Endodermal cell (in vitro differentiated cells): ENCODE measurements at places on chromosomes 11 and 22.
A peak's percentile ranks its signal among the peaks of the same experiment; 100 is the strongest.

- no peak for DNase-seq
Observed at GRCh38 chr11:88861618-88862017, 204.2 kb downstream of the GRM5 start.

- DNase-seq: no peak
Observed at GRCh38 chr11:29447821-29448220, 569.0 kb downstream of the KCNA4 start.

DNA sequence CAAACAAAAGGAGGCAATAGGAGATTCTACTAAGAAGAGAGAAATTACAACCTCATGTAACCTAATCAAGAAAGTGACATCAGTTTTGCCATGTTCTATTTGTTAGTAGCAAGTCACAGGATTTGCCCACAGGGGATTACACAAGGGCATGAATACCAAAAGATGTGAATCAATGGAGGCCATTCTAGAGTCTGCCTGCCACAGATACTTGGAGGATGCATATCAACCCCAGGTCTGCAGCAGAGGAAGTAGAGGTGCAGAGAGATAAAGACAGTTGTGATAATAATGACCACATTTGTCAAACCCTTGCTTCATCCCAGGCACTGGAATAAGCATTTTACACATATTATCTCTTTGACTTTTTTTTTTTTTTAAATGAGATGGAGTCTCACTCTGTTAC lies 2.4 kb upstream of the ASCC2 start:
- no peak for DNase-seq

- no peak for DNase-seq
Observed at GRCh38 chr22:20519558-20519957, 12.1 kb downstream of the MED15 start.

- peak; percentile 75 for DNase-seq
Observed at GRCh38 chr22:20459152-20459542, 21.5 kb upstream of the SCARF2 start.

GRCh38 chr11:80849253-80849652 lies 1408.4 kb upstream of the TENM4 start:
- no peak for DNase-seq

DNA sequence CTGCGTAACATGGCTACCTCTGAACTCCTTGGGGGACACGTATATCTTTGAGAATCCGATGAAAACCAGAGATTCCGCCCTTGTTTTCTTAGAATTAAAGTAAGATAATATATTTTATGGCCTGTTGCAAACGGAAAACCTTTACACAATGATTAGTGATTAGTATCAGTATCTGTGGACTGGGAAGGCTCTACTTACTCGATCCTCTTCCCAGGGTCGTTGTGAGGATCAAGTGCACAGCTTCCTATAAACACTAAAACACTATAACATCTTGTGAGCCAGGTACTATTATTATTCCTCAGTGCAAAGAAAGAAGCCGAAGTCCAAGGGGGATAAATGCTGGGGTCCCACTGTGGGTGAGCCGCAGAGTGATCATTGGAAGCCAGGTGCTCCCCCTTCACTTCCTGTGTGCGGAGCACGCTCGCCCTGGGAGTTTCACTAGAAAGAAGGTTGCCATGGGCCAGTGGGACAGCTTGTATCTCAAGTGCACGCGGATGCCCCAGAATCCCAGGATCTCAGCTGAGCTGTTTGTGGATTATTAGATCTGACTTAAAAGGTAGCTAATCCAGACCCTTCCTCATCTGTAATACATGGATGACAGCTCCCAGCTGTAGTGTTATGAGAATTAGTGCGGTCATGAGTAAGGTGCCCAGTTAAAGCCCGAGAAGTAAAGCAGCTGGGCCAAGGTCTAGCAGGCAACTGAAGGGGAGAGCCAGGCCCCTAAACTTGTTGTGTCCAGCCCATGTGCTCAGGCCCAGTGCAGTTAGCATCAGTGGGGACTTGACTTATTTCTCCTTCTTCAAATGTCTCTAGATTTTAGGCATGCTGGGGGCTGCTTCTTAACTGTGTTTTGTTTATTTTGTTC lies 839 bp downstream of the CBY1 start:
- peak; percentile 70 for DNase-seq

GRCh38 chr11:22244986-22245592 lies 52.2 kb downstream of the ANO5 start:
- peak; percentile 78 for DNase-seq

- no peak for DNase-seq
Observed at GRCh38 chr11:44518968-44519550, 46.4 kb upstream of the CD82 start.

DNA sequence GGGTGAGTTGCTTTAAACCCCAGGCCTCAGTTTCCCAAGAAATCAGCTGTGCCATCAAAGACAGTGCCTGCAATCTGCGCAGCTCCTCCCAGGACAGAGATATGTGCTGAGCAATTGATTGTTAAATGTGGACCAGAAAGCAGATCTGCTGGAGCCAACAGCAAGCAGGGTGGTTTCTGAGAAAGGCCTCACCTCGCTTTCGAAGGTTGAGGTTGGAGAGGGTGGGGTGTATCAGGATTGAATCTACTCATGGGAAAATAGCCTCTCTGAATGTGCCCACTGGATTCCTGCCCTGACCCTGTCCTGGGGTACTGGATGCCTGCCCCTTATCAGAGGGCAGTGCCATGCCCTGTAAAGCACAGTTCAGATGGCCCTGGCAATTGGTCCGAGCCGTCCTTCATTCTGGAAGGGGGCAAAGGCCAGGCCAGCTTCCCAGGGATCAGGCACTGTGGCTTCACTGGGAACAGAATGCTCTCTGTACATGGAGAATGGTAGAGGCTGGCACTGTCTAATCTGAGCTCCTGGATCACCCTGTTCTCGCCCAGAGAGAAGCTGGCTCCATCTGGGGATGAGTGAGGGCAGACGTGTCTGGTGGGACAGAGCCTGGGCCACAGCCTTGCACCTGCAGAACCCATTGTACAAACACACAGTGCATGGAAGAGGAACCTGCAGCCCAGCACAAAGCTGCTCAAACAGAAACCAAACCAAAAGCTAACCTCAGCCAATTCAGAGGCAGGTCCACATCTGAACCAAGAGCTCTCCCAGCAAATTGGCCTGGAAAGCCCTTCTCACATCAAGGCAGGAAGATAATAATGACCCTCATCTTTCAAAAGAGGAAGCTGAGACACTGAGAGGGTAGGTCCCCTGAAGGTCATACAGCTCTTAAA lies 15.2 kb downstream of the DHCR7 start:
- DNase-seq: peak; percentile 40

DNA sequence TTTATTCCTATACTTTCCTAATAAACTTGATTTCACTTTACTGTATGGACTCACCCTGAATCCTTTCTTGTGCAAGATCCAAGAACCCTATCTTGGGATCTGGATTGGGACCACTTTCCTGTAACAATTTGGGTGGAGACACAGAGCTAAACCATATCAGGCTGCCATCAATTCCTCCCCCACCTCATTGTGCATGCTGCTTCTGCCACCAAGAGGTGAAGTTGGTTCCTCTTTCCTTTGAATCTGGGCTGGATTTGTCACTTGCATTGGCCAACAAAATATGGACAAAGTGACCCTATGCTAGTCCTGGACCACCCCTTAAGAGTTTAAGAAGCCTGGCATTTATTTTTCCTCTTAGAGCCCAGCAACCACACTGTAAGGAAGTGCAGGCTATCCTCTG lies 39.4 kb upstream of the CEP295 start:
- DNase-seq: no peak

- no peak for DNase-seq
Observed at GRCh38 chr11:135008001-135008405, 596.0 kb upstream of the B3GAT1 start.

DNA sequence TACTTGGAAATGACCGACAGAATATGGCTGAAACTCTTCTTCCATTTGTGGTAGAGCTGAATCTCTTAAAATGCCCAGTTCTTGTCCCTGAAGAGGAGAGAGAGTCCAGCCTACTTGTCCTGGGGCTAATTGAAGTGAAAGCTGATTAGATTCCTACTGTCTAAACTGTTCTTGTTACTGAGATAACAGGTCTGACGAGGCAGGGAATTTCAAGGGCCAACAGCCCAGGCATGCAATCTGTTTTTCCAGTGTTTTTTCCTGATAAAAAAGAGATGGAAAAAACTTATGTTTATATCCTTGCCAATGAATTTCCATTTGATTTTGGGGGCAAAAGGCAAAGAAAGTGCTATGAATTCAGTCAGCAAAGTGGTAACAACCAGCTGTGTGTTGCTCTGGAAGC lies 195.5 kb downstream of the ETS1 start:
- no peak for DNase-seq

- DNase-seq: peak; percentile 37
Observed at GRCh38 chr11:502288-503178, 4.5 kb downstream of the RNH1 start.

DNA sequence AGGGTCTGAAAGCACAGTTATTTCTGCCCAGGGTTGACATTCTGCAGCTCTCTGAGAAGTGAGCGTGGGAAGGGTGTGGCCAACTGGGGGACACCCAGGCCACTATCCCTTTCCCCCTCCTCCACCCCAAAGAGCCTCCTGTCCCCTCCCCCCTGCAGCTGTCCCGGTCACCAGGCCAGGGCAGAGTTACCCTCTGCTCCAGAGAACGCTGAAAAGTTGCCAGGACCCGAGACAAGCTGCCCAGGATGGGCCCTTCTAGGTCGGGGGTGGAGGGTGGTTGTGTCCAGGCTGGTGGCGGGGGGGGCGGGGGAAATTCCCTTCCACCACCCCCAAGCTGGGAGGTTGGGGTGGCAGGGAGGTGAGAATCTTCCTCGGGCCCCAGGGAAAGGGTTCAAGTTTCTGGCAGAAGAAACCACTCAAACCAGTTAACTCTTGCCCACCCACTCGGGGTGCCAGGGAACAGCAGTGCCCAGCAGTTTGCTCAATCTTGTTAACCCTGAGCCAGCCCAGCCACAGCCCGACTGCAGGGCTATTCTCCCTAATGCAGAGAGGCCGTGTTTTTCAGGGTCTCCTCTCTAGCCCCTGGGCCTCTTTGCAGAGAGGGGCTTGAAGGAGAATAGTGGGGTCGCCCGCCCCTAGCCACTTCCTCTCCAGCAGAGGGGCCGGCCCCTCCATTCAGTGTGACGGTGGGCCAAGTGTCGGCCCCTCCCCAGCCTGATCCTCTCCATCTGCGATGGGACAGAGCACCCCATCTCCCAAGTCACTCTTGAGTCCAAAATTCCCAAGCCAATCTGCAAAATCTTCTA lies 697 bp downstream of the LGALS1 start:
- no peak for DNase-seq

DNA sequence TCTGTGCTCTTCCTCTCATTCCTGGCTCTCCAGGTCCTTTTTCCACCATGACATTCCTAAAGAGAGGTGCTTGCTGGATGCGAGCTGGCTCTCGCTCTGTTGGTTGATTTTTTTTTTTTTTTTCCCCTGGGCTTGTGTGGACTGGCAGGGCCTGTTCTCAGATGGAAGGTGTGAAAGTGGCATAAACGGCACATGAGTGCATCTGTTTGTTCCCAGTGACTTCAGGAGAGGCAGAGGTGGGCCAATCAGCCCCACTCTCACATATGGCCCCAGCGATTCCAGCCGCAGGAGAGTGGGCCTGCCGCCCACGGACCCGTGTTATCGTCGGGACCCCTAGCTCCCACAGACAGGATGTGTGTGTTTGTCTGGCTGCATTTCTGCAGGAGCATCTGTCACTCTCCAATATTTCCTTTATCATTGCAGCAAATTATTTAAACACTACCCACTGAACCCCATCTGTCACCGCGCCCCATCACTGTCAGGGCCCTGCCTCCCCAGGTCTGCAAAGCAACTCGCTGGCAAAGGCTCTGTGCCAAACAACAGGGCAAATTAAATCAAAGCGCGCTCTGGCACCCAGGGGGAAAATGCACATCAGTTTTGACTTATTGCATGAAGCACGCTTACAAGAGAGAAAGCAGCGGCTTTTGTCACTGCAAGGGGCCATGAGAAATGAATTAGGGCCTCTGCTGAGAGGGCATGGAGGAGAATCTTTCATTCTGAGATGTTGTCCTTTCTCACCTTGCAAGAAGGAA lies 886.3 kb downstream of the NTM start:
- no peak for DNase-seq

GRCh38 chr11:128476049-128476448 lies 111.3 kb downstream of the ETS1 start:
- no peak for DNase-seq

GRCh38 chr11:80443177-80443576 lies 1002.3 kb upstream of the TENM4 start:
- DNase-seq: no peak

DNA sequence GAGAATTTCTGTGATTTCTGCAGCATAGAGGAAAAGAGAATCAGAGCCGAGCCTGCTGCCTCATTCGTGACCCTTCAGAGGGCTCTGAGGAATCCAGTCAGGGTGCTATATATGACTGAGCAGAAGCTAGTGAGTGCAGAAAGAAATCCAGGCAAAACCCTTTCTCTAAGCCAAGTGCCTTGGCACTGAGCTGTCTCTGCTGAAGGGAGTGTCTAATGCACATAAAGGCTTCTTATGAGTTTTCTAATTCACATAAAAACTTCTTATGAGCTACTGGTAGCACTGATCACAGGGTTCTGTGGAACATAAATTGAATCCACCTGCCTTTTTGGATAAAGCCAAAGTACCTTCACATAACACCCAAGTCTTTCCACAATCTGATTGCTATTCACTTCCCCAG lies 785.7 kb upstream of the CCDC90B start:
- no peak for DNase-seq

DNA sequence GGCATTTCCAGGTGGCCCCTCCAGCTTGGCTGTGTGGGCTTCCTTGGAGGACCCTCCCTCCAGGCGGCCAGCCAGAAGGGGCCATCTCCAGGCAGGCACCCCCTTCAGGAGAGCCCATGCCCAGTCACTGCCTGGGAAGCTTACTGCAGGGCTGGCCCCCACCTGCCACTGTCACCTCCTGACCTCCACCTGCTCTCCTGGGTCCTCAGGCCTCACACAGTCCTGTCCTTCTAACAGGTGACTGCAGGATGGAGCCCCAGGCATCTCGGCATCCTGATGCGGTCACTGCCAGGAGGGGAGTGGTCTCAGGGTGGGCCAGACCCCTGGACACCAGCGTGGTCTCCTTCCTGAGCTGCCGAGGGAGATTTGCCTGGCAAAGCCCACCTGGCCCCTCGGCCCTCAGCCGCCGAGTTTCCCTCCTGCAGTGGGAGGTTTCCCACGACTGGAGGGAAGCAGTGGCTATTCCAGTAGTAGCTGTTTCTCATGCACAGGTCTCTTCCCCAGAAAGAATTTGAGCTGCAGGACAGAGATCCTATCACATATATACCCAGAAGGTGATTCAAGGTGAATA lies 13.0 kb downstream of the TBX1 start:
- no peak for DNase-seq

- no peak for DNase-seq
Observed at GRCh38 chr11:65307298-65308229, 7.1 kb upstream of the CDC42EP2 start.

DNA sequence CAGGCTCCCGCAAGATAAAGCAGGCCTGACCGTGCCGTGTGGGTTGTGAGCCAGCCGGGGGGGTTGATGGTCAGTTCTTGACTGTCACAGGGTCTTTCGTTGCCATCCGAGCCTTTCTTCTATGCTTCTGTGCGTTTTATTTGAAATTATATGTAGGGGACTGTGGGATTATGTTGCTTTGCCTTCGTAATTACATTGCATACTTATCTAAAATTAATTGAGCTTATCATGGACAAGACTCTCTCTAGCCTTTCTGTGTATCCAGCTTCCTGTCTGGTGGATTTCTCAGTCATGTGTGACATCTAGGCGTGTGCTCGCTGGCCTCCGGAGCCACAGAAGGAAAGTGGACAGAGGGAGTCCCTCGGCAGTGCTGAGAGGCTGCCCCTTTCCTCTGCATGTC lies 93.2 kb downstream of the TBC1D22A start:
- no peak for DNase-seq
